ENCODE measurements at places on chromosomes 3 and 15.
A peak's percentile ranks its signal among the peaks of the same experiment; 100 is the strongest.

GRCh38 chr3:73624017-73624820 is 522 bp downstream of the PDZRN3 start:
- DNase-seq = no peak

DNA sequence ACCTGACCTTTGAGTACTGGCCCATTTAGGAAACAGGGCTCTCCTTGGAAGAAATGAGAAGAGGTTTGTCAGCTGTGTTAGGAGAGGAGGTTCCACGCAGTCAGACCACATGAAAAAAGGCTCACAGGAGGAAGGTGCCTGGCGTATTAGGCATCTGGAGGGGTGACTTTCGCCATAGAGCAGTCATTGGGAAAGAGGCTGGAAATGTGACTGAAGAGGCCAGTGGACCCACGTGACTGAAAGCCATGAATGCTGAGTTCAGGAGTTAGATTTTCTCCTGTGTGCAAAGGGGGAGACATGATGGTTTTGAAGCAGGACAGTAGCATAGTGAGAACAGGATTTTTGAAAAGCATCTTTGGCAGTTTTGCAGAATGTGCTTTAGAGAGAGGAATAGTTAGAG is 29.7 kb upstream of the RNF7 start:
- no peak for DNase-seq

- no peak for DNase-seq
These were observed 837.8 kb downstream of the DIPK2A start for GRCh38 chr3:144809380-144809779.

DNA sequence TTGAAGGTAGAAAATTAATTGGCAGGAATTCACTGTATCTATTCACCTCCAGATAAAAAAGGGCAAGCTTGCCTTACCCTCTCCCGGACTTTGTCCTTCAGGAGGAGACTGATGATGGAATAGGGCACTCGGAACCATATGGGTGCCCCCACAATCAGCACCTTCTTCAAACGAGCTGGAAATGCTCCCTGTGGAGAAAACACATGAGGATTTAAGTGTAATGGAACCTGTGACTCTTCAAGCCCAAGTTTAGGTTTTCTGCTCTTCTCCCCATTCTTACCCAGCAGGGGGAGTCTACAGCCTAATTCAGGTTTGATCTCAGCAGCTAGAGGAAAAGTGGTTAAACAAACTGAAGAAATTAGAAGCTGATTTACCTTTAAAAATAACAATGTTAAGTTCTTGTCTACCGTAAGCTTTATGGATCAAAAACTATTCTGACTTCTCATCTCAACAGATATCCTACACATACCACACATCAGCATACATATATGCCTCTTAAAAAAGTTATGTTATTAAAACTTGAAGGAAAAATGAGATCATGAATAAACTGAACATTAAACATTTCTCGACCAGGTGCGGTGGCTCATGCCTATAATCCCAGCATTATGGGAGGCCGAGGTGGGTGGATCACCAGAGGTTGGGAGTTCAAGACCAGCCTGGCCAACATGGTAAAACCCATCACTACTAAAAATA is 57.5 kb upstream of the SIN3A start:
- DNase-seq = no peak

- no peak for DNase-seq
These were observed 68.7 kb upstream of the ATP10A start for GRCh38 chr15:25931851-25932250.

DNA sequence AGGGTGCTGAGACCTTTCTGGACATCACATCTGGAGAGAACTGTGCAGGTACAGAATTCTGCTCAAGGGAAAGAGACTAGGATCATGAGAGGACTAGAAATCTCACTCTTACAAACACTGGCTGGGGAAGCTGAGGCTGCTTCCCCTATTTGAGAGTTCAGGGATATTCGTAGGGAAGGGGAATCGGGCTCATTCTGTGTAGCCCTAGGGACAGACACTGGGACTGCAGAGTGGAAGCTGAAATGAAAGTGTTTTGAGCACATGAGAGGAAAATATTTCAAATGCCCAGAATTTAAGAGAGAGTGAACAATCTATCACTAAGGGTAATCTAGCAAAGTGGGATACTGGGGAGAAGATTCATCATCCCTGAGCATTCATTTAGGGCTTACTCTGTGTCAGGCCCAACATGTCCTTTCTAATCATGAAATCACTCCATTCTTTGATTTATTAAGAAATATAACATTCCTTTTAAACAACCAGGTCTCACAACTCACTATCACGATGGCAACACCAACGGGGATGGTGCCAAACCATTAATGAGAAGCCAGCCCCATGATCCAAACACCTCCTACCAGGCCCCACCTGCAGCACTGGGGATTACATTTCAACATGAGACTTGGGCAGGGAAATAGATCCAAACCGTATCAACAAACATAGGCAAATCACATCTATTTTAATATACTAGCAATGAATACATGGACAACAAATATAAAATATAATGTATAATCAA is 63.0 kb downstream of the CPN2 start:
- DNase-seq = no peak

GRCh38 chr3:8712908-8713255 is 20.7 kb upstream of the CAV3 start:
- DNase-seq = no peak

GRCh38 chr15:74375303-74375693 is 7.9 kb upstream of the CYP11A1 start:
- DNase-seq = peak; percentile 86

All from RWPE2 (cell line).